ENCODE measurements at places on chromosomes 16 and 17.

GRCh38 chr17:27222515-27222914 lies 71.4 kb upstream of the WSB1 start:
- no peak for DNase-seq

- no peak for DNase-seq
Measured at GRCh38 chr17:40779181-40779909, 3.0 kb downstream of the KRT27 start.

DNA sequence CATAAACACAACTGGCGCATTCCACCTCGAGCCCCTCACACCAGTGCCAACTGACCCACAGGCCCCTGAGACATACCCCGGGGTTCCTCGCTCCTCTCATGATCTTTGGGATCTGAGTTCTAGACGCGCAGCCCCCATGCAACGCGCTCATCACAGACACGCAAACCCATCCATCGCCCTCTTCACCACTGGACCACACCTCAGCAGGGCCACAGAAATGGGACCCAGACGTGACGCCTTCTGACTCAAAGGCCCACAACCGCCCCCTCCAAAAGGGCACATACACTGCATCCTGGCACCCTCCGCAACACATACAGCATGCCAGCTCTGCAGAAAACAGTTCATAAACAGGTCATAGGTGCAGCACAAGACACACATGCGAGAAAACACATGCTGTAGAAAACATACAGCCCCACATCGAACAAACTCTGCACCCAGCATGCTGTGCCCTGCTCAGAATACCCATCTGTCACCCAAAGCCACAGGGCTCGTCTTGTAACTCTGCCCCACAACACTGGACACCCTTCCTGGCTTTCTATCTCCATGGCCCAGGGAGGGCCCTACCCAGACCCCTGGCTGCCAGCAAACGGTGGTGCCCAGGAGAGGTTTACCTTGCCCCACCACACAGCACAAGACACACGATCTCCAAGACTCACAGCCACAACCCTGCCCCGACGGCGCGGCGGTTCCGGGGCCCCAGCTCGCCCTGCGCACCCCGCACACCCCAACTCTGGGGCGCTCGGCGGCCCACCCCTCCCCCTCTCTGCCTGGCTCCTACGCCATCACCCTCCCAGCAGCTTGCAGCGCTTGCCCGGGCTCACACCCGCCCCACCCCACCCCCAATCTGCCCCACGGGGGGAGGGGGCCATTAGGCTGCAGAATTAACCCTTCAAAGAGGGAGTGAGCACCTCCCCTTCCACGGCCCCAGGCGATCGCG lies 887 bp downstream of the ZBTB4 start:
- no peak for DNase-seq

DNA sequence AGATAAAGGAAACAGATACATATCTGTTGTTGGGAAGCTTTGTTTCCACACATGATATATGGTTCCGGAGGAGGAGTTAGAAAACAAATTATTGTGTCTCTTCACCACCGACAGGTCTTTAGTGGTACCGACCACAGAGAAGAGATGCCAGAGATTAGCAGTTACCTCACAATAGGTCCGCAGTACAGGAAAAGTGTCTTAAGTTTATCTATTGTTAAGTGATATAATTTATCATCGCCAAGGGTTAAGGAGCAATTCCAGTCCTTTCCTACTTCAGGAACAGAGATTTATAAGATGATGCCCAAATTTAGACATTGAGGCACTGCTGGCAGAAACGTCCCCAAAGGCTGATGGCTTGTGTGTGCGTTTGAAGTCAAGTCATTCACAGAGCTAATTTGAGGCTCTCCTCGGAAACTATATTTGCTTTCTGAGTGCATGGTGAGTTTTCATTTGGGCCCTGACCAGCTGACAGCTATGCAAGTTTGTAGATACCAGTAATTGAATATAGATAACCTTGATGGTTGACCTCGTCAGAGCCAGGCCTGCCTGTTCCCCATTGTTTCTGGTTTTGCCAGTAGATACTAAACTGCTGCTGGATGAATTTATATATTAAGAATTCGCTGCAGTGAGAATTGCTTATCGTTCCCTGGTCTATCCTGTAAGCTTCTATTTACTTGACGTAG lies 196.4 kb upstream of the IRX3 start:
- no peak for DNase-seq

DNA sequence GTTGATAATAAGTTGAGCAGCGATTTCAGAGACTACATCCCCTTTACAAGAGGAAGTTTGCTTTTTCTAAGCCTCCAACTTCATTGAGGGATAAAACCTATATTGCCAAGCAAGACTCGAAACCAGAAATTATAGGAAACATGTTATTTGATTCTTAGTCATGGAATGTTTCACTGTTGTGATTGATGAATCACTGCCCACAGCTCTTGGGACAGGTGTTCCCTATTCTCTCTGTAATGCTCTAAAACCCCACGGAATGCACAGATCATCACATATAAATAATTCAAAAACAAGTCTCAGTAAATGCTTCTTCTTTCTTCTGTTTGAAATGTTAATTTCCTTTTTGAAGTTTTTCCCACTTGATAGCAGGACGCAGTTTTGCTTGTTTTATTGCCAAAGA lies 809.5 kb upstream of the GOT2 start:
- DNase-seq: no peak

DNA sequence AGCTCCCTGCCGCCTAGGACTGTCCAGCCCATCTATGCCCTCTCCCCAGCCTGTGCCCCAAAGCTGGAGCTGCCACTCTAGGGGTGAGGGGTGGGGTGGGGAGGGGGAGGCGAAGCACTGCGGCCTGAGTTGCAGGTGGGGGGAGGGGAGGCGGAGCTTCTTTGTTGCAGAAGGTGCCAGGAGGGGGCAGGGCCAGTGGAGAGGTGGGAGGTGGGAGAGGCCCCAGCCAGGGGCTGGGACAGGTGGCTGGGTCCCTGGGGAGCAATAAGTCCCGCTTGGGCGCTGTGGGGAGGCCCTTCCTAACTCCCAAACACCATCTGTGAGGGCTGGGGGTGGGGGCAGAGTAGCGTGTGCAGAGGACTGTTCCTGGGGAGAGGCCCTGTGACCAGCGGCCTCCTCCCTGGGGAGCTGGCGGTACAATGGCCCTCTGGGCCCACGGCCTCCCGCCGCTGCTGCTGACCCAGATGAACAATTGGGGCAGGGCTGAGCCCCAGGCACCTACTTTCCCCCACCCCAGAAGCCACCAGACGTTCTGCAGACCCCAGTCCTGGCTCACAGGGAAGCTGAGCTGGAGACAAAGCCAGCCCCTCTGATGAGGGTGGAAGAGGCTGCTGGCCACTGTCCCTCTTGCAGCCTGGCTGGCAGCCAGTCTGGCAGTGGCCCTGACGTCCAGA lies 2.2 kb upstream of the NTN3 start:
- DNase-seq: peak; percentile 97

DNA sequence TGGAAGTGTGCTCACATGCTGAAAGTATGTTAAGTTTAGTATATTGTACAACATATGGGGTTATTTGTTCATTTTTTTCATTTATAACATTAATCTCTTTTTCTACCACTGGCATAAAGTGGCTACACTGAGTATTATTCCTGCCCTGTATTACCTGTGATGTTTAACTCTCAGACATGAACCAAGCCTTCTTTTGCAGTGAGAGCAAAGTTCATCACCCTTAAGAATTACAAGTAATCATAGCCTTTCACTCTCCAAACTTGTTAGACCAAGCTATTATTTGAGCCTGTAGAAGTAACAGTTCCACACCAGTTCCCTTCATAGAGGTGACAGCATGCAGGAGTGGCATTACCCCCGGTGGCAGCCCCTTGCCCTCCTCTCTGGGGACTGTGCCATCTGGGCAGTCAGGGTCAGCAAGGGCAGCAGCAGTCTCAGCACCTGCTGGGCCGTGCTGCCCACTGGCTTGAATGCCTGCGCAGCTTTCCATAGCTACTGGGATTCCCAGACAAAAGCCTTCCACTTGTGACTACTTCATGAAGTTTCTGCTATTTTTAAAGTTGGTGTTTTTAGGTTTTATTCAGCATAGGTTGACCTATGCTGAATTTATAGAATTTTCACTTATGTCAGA lies 71.3 kb downstream of the TMC6 start:
- DNase-seq: no peak

- no peak for DNase-seq
Measured at GRCh38 chr17:35407531-35407930, 24.8 kb downstream of the SLFN12 start.

DNA sequence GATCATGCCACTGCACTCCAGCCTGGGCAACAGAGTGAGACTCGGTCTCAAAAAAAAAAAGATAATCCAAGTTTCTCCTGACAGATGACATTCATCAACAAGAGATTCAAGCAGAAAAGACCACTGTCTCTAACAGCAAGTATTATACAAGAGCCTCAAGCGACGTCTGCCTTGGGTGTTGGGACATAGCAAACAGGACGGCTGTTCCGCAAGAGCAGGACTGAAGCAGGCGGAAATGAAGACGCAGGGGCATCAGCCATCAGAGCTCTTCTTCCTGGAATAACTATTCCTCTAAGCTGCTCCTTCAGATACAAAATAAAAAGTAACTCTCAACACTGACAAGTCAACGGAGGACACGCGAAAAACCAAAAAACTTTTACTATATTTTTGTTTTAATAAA lies 54.0 kb downstream of the ANKRD11 start:
- DNase-seq: no peak

DNA sequence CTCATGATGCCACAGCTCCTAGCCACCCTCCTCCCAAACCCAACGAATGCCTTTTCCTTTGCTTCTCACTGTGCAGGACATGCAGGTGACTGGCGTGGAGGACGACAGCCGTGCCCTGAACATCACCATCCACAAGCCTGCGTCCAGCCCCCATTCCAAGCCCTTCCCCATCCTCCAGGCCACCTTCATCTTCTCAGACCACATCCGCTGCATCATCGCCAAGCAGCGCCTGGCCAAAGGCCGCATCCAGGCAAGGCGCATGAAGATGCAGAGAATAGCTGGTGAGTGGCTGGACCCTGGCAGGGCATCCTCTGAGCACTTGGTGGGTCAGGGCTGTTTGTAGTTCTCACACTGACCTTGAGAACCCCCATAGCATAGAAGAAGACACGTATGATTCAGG lies 132.3 kb downstream of the SOCS1 start:
- no peak for DNase-seq

DNA sequence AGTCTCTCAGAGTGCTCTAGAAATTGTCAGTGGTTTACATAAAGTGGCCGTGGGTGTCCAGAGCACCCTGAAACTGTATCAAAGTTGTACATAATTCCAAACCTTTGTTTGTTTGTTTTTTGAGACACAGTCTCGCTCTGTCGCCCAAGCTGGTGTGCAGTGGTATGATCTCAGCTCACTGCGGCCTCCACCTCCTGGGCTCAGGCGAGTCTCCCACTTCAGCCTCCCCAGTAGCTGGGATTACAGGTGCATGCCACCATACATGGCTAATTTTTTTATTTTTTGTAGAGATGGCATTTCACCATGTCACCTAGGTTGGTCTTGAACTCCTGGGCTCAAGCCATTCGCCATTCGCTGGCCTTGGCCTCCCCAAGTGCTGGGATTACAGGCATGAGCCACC lies 24.3 kb upstream of the ADGRG1 start:
- DNase-seq: no peak

DNA sequence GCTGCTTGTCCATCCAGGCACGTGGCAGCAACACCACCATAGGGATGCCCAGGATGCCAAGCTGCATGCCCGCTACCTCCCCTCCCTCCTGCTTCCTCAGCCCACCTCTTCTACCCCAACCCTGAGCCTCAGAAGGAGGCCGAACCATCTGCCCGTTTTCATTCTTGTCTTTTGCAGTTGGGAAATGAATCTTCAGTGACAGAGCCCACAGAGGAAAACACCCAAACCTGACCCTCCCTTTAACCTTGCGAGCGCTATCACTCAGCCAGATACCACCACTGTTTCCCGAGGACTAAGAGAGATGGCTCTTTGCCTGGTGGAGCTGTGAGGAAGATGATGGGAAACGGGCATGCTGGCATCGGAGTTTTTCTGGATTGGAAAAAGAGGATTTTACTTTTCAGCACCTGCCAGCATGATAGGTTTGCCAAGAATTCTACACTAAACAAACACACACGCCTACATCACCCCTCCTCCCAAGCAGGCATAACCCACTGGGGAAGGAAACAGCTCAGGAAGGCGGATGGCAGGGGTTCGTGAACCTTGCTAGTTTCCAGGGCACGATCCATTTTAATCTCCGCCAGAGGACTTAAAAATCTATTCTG lies 457.4 kb downstream of the SLC39A11 start:
- no peak for DNase-seq

DNA sequence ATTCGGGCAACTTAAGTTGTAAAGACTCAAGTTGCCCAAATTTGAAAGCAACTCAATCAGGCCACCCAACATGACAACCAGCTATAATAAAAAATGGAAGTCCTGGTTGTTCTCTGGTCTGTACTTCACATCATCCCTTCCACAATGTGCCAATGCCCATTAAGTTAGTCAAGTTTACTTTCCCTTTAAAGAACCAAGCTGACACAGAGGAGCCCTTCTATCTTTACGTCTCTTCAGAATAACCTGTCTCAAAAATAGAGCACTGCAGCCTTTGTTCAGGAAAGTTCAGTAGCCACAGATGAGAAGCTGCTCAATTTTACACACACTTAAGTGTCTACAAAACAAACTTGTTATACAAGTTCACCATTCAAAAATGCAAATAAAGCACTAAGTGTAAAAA lies 75.1 kb upstream of the C17orf78 start:
- DNase-seq: no peak

DNA sequence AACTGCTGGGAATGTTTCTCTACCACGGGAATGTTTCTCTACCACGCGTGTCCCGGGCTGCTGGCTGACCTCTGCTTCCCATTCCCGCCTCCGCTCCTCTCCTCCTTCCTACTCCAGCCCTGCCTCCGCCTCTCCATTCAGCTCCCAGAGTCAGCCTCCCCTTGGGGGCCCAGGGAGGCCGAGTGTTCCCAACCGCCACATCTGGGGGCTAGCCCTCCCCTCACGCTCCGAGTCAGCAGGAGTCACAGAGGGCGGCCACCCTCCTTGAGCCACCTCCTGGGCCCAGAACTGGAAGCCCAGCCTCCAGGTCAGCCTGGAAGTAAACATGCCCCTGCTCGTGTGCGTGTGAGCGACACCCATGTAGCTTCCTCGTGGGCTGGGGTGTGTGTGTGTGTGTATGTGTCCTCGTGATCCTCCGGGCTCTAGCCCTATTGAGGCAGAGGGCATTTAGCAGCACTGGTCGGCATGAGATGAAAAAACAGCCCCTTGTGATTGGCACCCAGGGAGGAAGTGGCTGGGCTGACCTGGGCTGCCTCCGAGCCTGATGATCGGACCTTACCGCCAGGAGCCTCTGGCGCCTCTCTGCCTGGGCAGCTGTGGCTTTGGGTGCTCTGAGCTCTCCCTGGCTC lies 7.3 kb downstream of the CYGB start:
- no peak for DNase-seq

DNA sequence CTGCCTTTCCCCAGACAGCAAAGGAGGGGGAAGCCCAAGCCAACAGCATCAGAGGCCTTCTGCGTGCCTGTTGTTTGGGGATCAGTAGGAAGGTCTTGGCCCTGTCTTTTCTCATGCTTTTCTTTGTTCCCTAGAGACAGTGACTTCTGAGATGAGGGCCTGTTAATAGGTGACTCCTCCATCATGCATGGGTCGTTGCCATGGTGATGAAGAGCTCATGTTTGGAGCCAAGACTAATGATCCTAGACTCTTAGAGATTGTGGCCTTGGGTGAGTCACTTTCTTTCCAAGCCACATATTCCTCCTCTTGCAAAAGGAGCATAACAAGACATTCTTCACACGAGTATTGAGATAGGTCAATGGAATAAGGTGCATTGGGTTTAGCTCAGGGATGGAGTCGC lies 201.1 kb upstream of the ASIC2 start:
- DNase-seq: no peak

GRCh38 chr16:49534901-49535610 lies 161.5 kb downstream of the C16orf78 start:
- DNase-seq: no peak

- DNase-seq: no peak
Measured at GRCh38 chr16:62967611-62968010, 931.4 kb upstream of the CDH8 start.

GRCh38 chr17:55661963-55662834 lies 60.5 kb downstream of the TMEM100 start:
- no peak for DNase-seq

Measured in NCI-H187 treated with DMSO at 0.1 percent for 48 hours (cell line).